Activated CD4-positive, alpha-beta T cell treated with anti-CD3 and anti-CD28 coated beads, Interleukin-2, amount 50 U/mL, for 24 hours (primary cell): ENCODE measurements at places on chromosomes 5 and 9.

DNA sequence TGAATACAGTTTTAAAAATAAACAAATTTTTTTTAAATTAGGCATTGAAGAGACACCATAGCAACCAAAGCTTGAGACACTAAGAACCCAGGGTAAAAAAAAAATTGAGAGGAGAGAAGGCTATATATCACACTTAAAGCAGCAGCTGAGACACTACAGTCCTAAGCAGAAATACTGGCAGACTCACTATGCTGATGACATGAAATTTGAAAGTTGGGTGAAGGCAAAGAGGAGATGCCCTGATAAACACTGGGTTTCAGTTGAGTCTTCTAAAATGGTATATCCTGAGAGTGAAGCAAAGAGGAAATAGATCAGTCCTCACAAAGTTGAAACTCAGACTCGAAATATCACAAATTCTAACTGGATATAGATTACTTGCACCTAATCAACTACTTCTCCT lies 419.9 kb upstream of the CDH9 start:
- no peak for DNase-seq

DNA sequence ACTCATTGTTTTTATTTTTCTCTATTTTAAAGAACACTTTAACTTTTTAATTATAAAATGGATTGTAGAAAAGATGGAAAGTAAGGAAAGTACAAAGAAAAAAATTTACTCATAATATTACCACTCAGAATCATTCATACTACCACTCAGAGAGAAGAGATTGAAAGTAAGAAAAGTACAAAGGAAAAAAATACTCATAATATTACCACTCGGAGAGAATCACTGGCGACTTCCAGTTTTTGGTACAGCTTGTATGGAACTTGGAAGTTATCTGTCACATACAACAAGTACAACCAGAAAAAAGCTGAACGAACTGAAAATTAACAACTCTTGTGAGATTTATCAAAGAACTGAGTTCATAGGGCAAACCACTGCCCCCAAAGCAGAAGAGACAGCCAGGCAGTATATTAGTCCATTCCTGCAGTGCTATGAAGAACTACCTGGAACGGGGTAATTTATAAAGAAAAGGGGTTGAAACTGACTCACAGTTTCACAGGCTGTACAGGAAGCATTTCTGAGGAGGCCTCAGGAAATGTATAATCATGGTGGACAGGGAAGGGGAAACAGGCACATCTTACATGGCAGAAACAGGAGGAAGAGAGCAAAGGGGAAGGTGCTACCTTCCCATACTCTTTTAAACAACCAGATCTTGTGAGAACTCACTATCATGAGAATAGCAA lies 183.9 kb downstream of the SMARCA2 start:
- DNase-seq: no peak

DNA sequence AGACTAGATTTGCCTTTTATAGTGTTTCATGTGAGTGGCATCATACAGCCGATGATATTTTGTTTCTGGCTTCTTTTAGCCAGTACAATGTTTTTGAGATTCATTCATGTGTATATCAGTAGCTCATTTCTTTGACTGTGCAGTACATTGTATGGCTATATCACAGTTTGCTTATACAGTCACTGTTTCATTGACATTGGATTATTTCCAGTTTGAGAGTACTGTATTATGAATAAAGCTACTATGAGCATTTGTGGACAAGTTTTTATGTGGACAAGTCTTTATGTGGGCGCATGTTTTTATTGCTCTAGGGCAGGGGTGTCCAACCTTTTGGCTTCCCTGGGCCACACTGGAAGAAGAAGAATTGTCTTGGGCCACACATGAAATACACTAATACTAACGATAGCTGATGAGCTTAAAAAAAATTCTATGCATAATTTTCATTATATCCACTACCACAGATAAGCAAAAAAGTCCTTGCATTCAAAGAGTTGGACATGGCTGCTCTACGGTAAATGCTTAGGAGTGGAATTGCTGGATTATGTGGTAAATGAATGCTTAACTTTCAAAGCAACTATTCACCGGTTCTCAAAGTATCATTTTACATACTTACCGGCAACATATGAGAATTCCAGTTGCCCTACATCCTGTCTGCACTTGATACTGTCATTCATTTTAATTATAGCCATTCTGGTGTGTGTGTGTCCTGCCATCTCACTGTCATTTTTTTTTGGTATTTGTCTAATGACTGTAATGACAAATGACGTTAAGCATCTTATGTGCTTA lies 177.8 kb downstream of the RGS3 start:
- DNase-seq: no peak

DNA sequence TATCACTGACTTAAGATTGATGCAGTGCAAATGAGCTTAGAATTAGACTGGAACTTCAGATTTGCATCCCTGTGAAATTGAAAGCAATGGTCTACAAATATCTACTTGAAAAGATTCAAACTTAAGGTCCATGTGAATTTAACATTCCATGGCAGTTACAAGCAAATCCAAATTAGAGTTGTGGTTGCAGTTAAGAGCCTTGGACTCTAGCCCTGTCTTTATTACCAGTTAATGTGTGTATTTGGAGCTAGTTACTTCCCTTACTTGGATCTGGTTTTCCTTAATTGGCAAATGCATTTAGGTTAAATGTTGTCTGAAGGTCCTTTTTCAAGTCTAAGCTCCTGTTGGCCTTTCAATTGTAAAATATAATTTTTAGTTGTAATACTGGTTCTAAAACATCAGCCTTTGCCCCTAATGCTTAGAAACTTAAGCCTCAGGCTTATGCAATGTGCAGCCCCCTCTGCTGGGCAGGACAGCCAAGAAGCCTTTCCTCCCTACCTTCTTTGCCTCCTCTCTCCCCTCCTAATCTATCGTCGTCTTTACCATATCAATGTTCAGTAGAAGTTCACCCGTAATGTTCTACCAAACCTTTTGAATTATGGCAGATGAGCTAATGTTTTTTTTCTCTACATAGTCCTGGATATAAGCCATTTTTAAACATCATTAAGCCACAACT lies 59.5 kb downstream of the ERMP1 start:
- no peak for DNase-seq

DNA sequence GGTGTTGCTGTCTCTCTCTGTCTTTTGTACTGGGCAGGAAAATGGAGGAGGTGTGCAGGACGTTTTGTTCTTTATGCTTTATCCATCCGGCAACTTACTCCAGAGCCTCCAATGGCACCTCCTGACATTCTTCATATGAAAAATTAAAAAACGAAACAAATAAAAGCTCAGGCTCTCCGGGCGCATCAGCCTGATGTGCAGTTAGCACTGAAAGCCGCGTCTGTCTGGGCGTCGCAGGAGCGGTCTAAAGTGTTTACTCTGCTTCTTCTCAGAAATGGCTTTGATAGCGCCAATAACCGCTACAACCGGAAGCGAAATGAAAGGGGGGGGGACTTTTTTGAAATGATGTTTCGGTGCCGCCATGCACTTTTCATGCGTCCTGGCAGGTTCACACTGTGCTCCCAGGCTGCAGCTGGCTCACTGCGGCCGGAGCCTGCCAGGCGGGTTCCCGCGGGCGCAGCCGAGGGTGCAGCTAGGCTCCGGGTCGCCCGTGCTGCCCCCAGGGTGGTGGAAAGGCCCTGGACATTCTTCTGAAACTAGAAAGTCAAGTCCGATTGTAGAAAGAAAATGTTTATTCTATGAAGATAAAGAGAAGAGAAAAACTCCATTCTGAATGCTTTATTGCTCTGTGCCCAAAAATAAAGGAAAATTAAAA lies 407.7 kb upstream of the IRX1 start:
- DNase-seq: no peak

- DNase-seq: no peak
Observed at GRCh38 chr5:89267788-89268187, 384.8 kb upstream of the MEF2C start.

- DNase-seq: no peak
Observed at GRCh38 chr9:37038302-37038942, 4.4 kb upstream of the PAX5 start.

- DNase-seq: no peak
Observed at GRCh38 chr5:112186401-112186990, 232.6 kb downstream of the EPB41L4A start.

- no peak for DNase-seq
Observed at GRCh38 chr9:96423322-96423984, 5.3 kb upstream of the ZNF367 start.

- no peak for DNase-seq
Observed at GRCh38 chr5:102231693-102232619, 64.1 kb downstream of the SLCO4C1 start.

DNA sequence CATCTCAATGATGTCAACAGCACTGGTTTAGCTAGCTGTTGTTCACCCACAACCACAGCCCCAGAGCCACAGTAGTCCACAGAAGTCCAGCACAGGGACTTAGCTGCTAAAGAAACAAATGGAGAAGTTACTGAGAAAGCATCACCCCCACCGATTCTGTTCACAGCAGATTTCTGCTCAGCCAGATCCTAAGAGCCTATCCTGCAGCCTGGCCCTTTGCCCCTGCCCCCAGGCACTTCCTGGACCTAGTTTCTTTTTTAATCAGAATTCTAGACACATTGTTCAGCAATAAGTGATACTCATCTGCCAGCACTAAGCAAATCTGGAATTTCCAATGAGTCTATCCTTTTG lies 7.4 kb downstream of the B4GALT1 start:
- DNase-seq: peak; percentile 52

DNA sequence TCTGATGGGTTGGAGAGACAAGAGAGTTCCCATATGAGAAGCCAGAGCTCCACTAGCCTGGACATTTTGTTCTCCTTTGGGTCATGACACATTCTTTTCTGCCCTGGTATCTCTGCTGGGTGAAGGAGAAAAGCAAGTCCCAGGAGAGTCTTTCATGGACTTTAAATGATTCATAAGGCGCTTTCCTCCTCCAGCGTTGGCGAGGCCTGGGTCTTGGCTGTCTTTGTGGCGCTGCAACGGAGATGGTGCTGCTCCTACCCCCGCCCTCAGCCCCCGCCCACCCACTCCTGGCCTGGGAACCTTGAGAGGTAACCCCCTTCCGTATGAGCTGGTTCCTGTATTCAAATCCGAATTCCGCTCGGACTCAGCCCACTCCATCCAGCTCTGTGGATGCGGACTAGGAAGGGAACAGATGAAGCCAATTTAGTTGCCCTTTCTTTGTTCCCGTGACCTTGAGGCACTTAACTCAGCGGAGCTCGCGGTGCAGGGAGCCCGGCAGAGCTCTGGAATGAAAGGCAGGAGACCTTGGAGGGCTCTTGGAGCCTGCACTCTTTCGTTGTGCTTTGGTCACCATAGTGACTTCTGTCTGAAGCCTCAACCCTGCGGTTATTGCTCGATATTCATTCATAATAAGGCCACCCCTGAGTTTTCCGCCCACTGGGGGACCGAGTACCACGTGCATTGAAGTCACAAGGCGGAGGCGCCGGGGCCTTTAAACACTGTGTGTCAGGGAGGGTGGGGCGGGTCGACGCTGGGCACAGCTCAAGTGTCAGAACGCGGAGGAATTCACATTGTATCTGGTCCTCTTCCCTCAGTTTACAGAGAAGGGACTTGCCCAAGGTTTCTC lies 14.0 kb upstream of the PWWP2A start:
- DNase-seq: no peak

- DNase-seq: no peak
Observed at GRCh38 chr5:79157305-79157704, 45.7 kb downstream of the BHMT start.

- DNase-seq: no peak
Observed at GRCh38 chr9:68949271-68950000, 64.5 kb downstream of the PRKACG start.

DNA sequence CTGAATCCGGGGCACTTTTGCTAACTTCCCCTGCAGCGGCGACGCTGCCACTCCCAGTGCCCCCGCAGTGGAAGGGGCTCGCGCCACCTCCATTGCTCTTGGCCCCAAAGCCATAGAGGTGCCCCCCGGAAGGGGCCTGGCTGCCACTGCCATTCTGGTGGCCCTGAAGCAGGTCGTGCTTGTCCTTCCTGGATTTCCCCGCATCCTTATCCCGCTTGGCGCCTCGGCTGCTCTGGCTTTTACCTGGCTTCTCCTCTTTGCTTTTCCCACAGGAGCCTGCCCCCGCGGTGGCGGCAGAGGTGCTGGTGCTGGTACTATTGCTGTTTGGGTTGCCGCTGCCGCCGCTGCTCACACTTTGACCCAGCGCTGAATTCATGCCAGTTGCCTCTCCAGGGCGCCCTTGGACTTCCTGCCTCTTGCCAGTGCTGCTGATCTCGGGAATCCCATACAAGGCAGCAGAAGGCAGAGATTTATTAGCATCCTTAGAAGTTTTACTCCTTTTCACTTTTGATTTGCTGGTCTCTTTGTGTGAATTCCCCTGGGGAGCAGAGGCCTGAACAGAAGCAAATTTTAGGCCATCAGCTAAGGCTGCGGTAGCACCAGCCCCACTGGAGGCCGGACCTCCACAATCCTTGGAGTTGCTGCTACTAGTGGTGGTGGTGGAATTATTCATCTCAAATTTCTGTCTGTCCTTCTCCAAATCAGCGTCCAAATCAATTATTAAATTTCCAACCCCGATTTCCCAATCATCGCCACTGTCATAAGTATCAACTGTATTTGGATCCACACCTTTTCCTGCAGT lies 2.1 kb downstream of the ZNF608 start:
- DNase-seq: no peak

DNA sequence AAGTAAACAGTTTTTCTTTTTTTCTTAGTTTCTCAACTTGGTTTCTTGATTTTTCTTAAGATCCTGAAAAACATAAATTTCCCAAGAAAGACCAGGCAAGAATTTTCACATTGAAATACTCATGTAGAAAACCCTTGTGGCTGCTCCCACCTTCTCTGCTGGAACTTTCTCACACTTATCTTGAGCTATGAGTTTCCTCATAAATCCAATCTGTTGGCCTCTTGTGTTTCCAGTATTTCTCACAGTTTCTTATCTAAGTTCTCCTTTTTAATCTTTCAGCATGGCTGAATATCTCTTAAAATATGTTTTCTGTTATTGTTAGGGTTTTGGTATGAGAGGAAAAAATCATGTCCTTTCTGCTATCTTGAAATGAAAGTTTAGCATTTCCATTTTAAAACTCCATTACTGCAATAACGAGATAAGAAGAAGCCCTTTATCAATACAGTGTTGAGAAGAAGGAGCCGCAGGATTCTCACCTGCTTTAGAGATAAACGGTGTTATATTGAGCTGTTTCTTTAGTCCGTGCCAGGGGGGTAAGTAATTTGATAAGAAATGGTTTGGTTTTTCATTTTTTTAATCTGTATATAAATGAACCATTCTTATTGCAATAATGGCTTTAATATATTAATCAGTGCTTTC lies 89.3 kb downstream of the ALDH1A1 start:
- no peak for DNase-seq

GRCh38 chr5:142307146-142307890 lies 17.5 kb downstream of the SPRY4 start:
- DNase-seq: no peak

GRCh38 chr9:121505903-121506735 lies 6.5 kb upstream of the GGTA1 start:
- DNase-seq: no peak

- peak; percentile 17 for DNase-seq
Observed at GRCh38 chr5:68464424-68464823, 248.9 kb downstream of the PIK3R1 start.
